RWPE1 (cell line): ENCODE measurements at places on chromosomes 13 and 19.

- no peak for DNase-seq
Measured at GRCh38 chr13:108711386-108711785, 82.0 kb downstream of the MYO16 start.

DNA sequence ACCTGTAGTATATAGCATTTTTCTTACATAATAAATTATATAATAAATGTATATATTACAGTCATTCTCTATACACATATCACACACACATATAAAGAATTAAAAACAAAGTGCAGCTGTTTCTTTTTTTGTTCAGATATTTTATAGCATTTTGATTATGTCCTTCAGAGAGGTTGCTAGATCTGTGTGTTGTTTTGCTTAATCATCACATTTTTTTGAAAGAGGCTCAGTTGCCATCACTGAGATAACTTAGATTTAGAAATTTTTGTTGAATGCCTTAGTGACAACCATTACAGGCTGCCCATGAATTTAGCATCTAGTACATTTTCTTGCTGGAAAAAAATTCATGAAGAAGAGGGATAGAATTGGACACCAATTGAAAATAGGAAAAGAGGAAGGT lies 545.2 kb upstream of the PCDH9 start:
- no peak for DNase-seq

DNA sequence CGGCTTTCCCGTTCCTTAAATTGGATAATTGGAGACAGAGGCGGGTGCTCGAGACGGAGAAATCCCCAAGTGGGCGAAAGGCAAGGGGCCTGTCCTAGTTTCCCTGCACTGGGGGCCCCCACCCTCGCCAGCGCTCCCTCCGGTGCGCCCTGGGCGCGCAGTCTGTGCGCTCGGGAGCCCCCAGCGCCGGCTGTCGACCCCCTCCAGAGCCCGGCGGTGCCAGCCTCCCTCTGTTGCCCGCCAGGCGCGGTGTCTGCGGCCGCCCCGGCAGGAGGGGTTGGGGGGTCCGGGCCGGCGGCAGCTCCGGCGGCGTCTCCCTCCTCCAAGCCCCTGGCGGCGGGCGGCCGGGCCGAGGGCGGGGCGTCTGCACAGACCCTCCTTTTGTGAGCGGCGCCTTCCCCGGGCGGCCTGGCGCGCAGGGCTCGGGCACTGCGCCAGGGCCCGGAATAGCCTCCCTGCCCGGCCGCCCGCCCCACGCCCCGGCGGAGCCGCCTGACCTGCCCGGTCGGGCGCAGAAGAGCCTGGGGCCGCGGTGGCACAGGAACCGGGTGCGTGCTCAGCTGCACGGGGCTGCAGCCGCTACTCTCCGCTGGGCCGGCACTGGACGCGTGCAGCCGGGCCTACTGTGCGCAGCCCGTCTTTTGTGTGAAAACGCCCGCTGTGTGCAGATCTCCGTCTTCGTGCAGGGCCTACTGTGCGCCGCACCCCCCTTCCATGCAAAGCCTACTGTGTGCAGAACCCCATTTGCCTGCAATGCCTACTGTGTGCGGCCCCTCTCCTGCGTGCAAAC lies 13.2 kb downstream of the GADD45B start:
- DNase-seq = no peak

GRCh38 chr13:45763419-45763818 lies 61.3 kb downstream of the CBY2 start:
- DNase-seq = no peak

DNA sequence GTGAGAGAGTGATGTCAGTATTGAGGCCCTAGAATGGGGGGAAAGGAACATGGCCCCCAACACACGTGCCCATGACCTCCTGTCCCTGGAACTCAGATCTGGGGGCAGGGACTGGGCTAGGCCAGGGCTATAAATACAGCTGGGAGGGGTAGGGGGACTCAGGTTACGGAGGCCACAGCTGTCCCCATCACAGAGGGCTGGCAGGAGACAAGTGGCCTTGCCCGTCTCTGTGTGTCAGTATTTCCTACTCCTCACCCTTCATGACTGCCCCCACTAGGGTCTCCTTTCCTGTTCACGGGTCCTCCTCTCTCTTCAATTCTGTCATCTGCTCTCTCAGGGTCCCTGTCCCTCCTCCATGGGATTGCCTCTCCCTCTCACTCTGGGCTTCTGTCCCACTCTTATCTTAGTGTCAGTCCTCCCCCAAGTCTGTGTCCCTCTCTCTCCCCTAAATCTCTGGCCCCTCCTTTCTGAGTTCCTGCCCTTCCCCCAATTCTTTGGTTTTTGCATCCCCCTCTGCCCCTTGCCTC lies 687 bp upstream of the HRC start:
- DNase-seq = no peak

DNA sequence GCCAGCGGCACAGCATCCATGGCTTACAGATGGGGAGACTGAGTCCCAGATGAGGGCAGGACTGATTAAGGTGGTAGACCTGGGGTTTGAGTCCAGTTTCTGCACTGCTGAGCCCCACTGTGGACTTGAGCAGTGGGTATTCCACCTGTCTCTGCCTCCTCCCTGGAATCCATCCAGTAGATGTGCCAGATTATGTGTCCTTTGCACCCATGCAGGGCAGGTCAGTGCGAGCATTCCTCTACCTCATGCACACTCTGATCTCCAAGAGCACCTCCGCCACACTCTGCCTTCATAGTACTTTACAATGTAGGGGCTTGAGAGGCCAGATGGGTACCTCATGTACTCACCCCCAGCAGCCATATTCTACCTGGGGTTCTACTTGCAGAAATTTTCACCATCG lies 10.0 kb downstream of the ZSCAN22 start:
- DNase-seq = no peak

DNA sequence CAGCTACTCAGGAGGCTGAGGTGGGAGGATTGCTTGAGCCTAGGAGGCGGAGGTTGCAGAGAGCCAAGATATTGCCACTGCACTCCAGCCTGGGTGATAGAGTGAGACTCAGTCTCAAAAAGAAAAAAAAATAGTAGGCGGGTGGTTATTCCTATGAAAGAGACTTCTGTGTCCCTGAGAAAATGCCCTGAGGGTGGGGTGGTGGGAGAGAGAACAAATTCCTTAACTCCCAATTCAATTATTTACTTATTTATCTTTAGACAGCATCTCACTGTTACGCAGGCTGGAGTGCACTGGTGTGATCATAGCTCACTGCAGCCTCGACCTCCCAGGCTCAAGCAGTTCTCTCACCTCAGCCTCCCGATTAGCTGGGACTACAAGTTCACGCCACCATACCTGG lies 10.3 kb upstream of the EEF2 start:
- DNase-seq = no peak

DNA sequence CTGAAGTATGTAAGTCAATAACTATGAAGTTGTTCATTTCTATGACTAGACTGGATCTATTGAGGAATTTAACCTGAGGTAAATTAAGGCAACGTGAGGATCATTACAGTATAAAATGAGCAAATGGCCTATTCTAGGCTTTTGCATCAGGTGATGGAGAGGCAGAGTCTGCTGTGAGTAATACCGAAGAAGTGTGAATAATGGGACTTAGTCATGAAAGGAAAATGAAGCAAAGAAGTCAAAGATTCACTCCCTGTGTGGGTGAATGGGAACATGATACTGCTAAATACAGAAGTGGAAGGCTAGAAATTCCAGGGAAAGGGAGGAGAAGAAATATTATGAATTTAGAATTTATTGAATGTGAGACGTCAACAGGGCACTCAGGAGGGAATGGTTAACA lies 774.1 kb downstream of the LIG4 start:
- peak; percentile 11 for DNase-seq

- no peak for DNase-seq
Measured at GRCh38 chr13:33744589-33745369, 73.2 kb upstream of the RFC3 start.

DNA sequence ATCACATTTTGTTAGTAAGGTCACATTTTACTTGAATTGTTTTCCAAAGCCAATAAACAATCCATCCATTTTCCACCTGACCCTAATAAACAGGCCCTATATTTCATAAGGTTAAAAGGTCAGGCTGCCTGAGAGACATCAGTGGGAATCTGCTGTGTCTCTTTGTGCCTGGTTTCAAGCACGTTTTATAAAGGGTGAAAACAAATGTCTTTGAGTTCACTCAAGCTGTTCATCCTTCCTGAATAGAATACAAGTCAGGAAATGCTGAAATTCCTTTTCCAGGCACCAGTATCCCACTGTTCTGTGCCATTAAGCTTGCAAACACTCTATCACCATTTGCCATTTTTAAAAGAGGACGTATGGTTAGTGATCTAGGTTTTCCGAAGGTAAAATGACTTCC lies 67.5 kb upstream of the SPATA13 start:
- DNase-seq = no peak

DNA sequence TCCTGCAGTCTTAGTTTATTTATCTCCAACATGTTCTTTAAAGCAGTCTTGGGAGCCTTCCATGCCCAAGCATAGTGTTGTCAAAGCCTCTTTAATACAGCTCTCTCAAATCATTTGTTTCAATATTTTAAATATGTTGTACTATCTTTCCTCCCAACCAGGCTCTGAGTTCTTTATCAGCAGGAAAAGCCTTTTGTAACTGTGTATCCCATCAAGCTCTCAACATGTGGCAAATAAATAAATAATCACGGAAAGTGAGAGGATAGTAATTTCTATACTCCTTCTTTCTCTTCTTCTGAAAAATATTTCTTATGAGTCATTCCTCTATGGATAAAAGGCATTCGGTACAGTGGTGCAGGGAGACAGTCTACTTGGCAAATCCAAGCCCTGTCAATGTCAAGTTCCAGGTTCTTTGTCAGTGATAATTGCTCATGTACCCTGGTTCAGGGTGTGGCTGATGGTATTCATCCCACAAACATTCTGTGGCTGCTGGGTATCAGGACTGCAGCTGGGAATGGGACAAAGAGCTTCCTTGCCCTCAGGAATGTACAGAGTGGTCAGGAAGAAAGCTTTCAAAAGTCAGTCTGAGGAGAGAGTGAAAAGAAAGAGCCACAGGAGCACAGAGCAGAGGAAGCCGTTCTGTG lies 384.3 kb downstream of the EFNB2 start:
- DNase-seq = peak; percentile 95

DNA sequence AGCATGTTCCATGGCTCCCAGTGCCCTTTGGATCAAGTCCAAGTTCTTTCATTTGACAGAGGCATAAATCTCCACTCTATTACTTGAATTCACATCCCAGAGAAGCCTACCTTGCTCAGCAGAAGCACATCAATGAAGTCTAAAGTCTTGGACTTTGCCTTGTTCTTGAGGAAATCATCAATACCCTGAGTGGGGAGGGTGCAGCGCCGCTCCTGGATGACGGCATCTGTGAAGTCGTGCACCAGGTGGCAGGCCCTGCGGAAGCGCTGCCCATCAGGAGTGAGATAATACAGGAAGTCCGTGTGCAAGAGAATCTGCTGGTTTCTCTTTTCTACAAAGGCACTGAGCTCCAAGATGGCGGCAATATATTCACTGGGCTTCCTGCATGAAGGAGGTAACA lies 10.6 kb downstream of the CYP4F11 start:
- no peak for DNase-seq

- no peak for DNase-seq
Measured at GRCh38 chr19:36257520-36257876, 42.6 kb downstream of the ZNF146 start.

- no peak for DNase-seq
Measured at GRCh38 chr13:44193731-44194130, 179.9 kb upstream of the SERP2 start.

DNA sequence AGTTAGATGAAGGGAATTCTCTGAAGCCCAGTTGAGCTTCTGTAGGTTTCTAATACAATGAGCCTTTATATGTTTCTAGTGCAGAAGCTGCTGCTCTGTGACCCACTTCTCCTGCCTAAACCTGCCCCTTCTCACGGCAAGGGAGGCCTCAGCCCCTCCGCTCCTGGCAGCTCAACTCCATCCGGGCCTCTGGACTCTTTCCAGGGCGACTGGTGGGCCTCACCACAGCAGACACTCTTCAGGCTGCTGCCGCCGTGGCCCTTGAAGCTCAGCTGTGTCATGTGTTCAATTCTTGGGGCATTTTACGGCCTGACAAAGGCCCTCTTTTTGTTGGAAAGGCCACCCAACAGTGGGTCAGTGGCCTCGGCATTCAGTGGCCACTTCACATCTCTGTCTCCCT lies 10.0 kb upstream of the C19orf33 start:
- no peak for DNase-seq
